ENCODE measurements at places on chromosomes 6 and 20. TPM values are rescaled to one million over a fixed set of nuclear protein-coding genes. Genes with fewer than 3 reads are reported as not detected.

DNA sequence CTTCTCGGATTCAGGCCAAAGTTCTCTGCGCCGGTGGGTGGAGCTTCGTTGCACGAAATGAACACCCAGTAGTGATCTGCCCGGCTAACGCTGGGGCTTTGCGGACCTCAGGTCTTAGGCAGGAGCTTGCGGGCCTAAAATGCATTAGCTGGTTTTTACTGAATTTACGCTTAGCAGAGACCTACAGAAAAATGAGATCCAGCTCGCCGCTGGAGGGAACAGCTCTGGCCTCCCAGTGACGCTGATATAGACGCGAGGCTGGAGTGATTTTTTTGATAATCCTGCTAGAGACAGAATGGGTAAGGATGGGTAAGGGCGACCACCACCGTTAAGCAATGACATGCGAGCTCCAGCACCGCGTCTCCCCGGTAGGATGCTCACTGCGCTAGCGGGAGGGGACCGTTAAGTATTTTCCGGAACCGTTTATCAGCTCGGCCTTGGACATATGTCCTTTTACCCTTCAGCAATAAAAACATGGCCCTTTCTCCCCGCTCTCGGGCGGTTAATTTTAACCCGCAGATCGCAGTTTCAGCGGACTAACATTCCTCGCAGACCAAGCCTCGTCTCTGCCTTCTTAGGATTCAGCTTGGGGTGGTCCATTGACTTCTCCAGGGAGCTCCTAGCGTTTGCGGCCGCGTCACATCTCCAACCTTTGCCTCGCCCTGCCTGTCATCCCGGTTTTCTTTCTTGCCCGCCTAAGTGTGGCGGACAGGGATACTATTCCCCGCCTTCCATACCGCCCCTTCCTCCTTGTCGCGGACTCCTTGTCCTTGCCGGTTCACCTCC is 109.3 kb downstream of the GPX5 start:
- DNase-seq: no peak

DNA sequence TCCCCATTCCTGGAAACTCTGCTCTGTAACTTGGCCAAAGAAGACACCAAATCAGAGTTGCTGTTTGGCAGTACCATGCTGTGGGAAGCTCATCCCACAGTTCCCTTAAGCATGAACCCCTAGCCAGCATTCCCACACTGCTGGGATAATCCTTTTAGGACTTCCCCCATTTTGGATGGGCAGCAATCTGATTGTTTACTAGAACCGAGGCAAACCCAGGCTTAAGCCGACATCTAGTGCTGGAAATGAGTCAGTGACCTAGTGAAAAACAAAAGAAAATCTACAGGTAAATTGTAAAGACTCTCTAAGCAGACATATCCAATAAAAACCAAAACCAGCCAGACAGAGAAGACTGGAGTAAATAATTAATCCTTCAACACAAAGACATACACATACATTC is 5.2 kb downstream of the DNAH8 start:
- no peak for DNase-seq

The SLC22A3 gene
- 25.9 TPM for polyA plus RNA-seq

The DDX43 gene
- 0.76 TPM for polyA plus RNA-seq

The HLA-DQB1 gene
- 3.1 TPM for polyA plus RNA-seq
